ENCODE measurements at places on chromosomes 1 and 21. TPM values are rescaled to one million over a fixed set of nuclear protein-coding genes. Genes with fewer than 3 reads are reported as not detected.

APOBEC4 gene
- total RNA-seq = not detected

GBP7 gene
- total RNA-seq = not detected

NEGR1 gene
- total RNA-seq = 24.2 TPM

AMY2A gene
- total RNA-seq = 0.36 TPM

MAGI3 gene
- total RNA-seq = 8.3 TPM

TAF1A gene
- total RNA-seq = 4.7 TPM

ACAP3 gene
- total RNA-seq = 40.1 TPM

SH2D5 gene
- total RNA-seq = 0.18 TPM

CLCNKA gene
- 0.82 TPM for total RNA-seq

SLAMF7 gene
- 0.41 TPM for total RNA-seq

LCE3A gene
- total RNA-seq = not detected

ARMH1 gene
- 1.2 TPM for total RNA-seq

PDE4B gene
- 28.6 TPM for total RNA-seq

SPRR2E gene
- total RNA-seq = not detected

CD1C gene
- 0.34 TPM for total RNA-seq

MAP1LC3C gene
- not detected for total RNA-seq

EFNA3 gene
- 1.2 TPM for total RNA-seq

PTPN7 gene
- total RNA-seq = 0.28 TPM

TCP10L gene
- 2.7 TPM for total RNA-seq

HES5 gene
- total RNA-seq = 0.61 TPM

VANGL2 gene
- 10.6 TPM for total RNA-seq

IL23R gene
- total RNA-seq = not detected
